ENCODE measurements at places on chromosomes 11 and 22.

DNA sequence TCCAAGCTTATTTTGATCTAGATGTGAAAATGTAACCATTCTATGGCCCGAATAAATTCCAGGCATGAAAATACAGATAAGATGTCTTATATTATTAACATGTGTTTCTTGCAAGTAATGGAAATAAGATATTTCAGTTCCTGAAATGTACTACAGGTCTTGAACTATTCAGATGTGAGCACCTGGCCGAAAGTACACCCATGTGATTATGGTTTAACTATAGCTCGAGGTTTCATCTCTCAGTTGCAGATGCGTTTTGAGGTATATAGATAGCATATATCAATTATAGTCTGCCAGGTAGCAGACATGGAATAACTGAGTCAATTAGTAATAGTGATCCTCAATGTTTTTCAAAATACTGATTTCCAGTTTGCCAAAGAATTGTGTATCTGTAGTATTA, 68.3 kb downstream of the DDIAS start:
- no peak for DNase-seq

- DNase-seq, result peak; percentile 72
These were observed 1.0 kb downstream of the SFI1 start for GRCh38 chr22:31497148-31497938.

DNA sequence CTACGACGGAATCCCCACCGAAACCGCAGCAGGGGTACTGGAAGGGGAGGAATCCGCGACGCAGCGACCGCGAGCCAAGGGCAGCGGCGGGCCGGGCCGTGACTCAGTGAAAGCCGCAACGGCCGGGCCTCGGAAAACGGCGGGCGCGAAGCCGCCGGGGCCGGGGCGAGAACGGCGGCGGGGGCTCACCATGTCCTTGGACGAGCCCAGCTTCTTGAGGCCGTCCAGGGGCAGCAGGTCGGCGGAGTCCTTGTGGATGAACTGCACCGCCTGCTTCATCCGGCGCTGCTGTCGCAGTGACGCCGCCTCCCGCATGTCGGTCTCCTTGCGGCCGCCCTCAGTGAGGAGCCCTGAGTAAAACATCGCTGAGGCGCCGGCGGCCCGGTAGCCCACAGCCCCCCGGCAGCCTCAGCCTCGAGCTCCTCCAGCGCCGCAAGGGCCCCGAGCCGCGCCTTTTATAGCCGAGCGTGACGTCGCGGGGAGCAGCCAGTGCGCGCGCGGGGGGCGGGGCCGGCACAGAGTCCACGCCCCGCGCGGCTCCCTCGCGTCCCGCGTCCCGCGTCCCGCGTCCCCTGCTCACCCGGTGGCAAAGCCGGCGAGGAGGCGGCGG, at the start of gene NRIP3:
NRIP3 (minus strand) TSS at position 429 of the 610 bp plus-strand sequence; CDS start at position 363, 66 bp downstream.
- DNase-seq, result peak; percentile 24

DNA sequence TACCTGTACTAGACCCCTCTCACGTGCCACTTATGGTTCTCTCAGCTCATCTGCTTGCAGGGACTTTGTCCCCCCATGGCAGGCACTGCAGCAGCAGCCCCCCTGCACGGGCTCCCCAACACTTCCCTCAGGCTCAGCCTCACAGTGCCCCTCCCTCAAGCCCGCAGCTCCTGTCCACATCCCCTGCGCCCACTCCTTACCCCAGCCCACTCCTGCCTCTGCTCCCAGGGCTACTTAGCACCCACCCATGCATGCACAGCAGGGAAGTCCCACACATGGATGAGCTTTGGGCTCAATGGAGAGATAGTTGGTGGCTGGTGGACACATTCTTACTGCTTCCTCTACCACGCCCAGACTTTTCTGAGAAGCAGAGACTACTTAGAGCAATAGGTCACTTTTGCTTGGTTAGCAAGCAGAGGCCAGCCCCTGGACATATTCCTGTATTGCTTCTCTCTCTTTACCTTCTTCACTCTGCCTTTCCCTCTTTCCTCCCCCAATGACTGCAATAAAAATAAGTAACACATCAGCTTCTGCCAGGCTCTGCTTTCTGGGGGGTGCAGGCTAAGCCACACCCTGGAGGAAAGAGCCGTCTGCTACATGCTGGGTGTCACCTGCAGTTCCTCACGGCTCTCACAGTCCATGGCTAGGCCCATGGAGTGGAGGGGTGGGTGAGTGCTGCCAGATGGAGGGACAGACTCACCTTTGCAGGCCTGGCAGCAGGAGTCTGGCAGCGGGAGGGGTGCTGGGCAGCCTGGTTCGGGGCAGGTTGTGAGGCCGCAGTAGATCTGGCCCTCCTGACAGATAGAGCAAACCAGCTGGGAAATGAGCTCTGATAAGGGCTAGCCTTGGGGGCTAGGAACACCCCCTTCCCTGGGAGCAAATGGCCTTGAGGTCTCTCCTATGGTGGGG, 23.4 kb downstream of the CHRDL2 start:
- no peak for DNase-seq

GRCh38 chr11:67572747-67573419, 10.7 kb upstream of the GSTP1 start:
- no peak for DNase-seq

GRCh38 chr11:96318850-96319249, 24.1 kb downstream of the MAML2 start:
- DNase-seq, result no peak

- no peak for DNase-seq
These were observed 20.7 kb downstream of the ZBTB16 start for GRCh38 chr11:114080219-114080618.

DNA sequence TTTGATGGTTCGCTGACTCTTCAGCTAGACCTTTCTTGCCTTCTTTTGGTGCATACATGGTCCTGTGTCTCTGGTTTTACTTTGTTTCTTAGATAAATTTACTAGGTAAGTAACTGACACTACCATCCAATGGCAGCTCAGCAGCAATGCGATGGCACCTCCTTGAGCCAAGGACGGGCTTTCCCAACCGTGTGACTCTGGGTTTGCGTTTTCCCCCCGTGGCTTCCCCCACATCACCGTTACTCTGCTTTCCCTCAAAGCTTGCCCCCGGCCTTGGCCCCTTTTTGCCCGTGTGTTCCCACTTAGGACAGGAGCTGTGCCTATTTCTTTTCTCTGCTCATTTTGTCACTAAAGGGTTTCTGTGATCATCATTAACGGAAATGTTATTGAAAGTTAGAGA, 41.5 kb downstream of the TBC1D22A start:
- no peak for DNase-seq

- DNase-seq, result no peak
These were observed 80.1 kb upstream of the RTL6 start for GRCh38 chr22:44578110-44578457.

DNA sequence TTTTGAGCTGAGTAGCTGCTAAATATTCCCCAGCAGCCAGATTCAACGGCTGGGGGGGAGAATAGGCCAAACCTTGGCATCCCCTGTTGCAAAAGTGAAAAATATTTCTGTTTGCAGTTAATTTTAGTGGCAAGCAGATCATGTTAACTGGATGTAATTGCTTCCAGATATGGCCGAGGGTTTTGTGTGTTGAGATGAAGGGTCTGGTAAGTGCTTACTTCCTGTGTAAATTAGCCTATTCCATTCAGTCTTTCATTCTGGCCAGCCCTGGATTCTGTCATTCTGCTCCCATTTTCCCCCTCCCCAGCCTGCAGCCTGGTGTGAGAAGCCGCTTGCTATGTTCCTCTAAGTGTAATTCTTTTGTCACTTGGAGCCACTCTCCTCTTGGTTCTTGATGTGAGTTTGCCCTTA, 17.4 kb downstream of the ZBTB16 start:
- DNase-seq, result no peak

DNA sequence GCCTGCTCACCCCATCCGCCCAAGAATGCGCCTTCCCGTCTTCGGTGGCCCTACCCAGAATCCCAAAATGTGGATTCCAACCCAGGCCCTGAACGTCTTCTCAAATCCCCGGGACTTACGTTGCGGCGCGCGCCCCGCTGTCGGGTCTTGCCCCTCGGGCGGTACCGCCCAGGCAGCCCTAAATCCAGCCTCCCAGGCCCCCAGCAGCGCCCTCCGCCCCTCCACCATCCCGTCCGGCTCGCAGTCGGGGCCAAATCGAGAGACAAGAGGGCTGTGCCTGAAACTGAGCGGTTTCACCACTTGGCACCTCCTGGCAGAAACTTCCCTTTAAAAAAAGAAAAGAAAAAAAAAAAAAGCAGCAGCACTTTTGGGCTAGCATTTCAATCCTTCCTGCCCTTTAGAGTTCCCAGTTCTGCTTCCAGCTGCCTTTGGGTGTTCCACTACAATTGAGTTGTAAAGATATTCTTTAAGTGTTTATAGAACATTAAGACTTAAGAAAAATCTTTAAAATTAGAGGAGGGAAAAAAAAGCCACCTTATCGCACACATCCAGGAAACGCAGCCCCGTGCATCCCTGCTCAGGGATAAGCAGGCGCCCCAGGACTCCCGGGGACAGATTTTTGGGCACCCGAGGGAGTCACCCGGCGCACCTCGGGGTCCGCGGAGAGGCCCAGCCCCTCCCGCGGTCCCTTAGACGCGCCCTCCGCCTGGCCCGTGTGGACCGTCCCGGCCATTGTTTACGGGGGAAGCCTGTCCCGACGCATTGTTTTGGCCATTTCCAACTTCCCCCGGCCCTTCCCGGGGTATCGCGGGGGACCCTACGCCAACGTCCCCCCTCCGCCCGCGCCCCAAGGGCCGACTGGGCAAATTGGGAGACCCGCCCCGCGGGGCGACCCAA, 57.6 kb downstream of the KCNJ4 start:
- no peak for DNase-seq

DNA sequence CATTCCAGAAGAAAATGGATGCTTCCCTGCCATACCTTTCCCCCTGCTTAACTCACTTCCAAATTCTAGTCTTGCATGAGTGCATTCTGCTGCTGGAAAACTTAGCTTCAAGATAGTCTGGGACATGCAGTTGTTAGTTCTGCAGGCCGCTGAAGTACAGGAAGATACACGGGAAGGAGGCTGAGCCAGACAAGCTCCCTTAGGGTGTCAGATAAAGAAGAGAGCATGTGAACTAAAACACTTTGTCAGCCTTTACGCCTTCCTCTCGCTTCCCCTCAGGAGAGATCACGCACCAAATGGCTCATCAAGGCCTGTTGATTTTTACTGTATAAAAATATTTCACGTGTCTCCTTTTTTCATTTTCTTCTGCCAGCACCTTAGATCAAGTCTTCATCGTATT, 420.7 kb downstream of the INSC start:
- no peak for DNase-seq

DNA sequence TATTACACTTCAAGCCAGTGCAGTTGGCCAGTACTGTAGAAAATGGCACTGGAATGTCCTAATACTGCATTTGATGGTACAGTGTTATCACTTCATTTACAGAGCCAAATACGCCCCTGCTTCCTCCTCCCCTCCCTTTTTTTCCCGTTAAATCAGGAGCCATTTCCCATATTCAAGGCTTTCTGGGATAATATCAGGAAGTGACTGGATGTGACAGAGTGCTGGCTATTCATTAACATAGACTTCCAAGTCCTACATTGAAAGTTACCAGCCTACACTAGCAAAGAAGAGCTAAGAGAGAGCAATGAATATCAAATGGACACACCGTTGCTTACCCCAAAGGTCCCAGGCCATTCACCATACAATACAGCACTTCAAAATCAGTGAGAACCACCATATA, 32.1 kb upstream of the ABCC8 start:
- DNase-seq, result no peak

DNA sequence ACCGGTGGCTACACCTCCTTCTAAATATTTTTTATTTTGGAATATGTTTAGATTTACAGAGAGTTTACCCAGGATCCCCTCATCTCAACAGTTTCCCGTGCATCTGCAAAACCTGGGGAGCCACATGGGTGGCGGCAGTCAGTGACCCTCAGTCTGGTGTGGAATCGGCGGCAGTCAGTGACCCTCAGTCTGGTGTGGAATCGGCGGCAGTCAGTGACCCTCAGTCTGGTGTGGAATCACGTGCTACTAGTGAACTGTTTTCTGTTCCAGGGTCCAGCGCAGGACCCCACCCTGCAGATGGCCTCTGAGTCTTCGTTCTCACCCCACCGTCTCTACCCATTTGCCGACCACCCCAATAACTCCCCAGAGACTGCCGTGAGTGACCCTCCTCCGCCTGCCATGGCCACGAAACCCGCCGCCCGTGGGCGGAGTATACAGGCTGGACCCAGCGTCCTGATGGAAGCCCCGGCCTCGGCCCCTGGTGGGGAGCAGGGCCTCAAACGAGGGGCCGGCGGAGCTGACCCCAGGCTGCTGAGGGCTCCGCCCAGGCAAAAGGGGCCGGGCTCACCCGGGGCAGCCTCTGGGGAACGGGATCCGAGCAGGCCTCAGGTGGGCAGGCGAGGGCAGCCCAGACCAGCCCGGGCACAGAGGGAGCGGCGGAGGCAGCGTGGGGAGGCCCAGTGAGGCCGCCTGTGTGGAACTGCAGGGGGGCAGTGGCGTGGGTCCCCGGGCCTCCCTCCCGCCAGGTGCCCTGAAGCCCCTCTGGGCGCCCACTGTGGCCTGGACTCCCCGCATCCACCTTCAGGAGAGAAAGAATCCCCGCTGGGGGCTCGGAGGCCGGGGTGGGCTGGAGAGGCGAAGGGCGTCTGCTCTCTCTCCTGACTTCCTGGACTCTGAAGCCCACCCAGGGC, 2.5 kb downstream of the IL17REL start:
- no peak for DNase-seq

DNA sequence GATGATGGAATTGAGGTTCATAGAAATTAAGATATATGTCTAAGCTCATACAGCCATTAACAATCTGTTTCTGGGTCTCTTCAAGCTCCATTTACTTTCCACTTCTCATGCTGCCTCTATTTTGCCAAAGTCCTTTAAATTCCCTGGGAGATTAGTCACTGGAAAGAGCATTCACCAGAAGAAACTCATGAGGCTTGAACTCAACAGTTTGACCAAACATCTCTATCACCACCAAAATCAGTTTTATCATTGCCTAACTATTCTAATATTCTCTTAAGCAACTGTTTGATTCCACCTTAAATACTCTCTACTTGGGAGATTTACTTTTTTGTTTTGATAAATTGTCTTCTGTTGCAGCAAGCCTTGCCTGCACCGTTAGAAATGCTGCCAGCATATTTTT, 881.3 kb downstream of the KCNA4 start:
- DNase-seq, result no peak
